ENCODE measurements at places on chromosomes 1 and 21. TPM values are rescaled to one million over a fixed set of nuclear protein-coding genes. Genes with fewer than 3 reads are reported as not detected.

- peak; percentile 94 for DNase-seq
Observed at GRCh38 chr1:212671342-212672031, 28.2 kb downstream of the BATF3 start.

GRCh38 chr1:182789138-182790076 is at the start of gene NPL:
NPL (plus strand) TSS chr1:182789773; CDS start chr1:182794372, 4,599 bp downstream.
- DNase-seq, result peak; percentile 89

DNA sequence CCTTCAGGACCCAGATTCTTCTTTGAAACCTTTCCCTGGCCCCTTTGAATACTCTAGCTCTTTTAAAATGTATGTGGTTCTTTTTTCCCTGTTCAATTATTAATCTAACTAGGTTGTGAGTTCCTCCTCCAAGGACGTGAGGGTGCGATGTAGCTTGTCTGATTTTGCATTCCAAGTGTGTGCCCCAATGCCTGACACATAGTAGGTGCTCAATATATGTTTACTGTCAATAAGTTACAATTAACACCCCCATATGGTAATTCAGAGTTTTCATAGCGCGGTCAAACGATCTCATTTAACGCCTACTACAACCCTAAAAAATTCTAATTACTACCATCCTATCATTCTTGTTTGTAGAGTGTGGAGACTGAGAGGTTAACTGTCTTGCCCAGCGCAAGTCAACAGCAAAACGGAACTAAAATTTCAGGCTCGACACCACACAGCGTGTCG is 482 bp upstream of the MTR start:
- no peak for DNase-seq

OPTC gene
- total RNA-seq, result not detected

SEMA4A gene
- 0.29 TPM for total RNA-seq

GRCh38 chr1:111252786-111253185 is 25.3 kb downstream of the CHI3L2 start:
- no peak for DNase-seq

PLXNA2 gene
- 3.3 TPM for total RNA-seq

PPIAL4G gene
- total RNA-seq, result not detected

DNA sequence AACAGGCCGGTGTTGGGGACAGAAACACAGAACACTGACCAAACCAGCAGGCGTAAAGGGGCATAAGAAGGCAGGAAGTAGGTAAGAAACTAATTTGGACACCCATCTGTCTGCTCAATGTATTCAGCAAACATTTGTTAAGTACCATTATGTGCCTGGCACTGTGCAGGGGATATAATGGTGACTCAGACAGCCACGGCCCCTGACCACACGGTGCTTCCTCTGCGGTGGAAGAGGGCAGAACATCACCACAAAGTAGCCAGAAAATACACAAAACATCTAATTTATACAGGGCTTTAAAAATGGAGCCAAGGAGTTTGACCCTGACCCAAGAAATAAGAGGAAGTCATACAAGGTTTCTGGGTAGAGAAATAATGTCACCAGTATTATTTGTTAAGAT is 12.9 kb downstream of the DNAJC11 start:
- DNase-seq, result peak; percentile 11

S100B gene
- total RNA-seq, result 0.23 TPM

- no peak for DNase-seq
Observed at GRCh38 chr1:210310562-210311153, 18.0 kb upstream of the HHAT start.

GRCh38 chr21:25115021-25115420 is 492.3 kb downstream of the MRPL39 start:
- DNase-seq, result no peak

- no peak for DNase-seq
Observed at GRCh38 chr1:215005656-215006345, 76.7 kb upstream of the KCNK2 start.

SLC5A9 gene
- total RNA-seq, result not detected

GRCh38 chr1:47593013-47593568 is 155.2 kb downstream of the FOXD2 start:
- no peak for DNase-seq

- peak; percentile 69 for DNase-seq
Observed at GRCh38 chr1:240031009-240031408, 60.7 kb upstream of the FMN2 start.

DNA sequence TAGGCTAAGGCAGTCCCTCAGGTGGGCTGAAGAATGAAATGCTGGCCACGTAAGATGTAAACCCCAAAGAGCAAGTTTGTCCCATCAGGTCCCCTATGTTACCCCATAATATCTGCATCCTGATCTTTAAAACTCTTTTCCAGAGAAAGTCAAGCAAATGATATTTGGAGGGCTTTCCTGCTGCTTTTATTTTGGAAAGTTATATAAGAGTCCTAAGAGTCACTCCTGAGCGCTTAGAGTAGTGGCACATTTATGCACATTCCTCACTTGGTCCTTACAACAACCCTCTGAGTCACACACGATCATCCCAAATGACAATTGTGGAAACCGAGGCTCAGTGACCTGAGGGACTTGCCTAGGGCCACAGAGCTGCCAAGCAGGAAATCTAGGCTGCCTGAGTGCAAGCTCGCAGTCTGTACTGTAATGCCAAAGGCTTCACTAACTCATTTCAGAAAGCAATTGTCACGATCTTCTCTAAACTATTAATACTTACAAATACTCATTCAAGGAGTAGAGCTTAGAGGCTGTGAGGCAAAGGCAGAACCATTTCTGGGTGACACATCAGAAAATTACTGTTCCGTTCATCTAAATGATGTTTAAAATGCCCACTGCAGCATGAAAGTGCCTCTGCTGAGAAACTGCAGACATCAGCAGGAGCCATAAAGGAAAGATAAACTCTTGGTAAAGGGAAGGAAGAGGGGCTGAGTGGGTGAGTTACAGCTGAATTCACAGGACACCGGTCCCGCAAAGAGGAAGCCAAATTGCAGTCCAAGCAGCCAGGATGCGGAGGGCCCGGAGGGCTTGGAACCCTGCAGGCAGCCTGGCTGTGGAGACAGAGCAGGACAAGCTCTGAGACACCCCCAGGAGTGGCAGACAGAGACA is 30.8 kb downstream of the CAPZB start:
- no peak for DNase-seq

DNA sequence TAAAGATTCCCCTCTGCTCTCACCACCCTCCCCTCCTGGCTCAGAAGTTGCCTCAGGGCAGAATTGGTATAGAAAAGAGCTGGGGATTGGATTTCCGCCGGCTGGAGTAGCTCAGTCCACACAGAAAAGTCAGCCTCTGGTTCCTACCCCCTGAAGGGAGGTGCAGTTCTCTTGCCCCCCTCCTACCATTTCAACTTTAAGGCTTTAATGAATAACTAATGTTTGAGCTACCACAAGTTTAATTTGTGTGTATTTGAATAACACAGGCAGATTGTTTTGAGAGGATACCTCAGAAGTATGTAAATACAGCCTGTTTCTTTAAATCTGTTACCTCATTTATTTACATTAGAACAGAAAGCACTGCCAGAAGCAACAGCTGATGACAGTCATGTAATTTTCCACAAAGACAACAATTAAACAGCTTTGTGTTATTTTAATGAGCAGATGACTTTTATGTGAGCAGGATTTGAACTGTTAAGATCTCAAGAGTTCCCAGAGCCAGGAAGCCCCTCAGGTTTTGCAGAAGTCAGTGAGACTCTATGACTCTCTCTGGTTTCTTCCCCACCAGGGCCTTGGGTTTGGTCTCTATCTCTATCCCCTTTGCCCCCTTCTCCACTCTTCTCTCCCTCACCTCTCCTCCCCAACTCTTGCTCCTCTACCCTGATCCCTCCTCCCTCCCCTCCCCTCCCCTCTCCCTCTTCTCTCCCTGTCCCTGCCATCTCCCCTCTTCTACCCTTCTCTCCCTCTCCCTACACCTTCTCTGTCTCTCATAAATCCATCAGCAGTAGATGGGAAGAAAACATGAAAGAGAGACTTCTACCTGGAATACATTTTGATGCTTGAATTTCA is 26.3 kb downstream of the DUSP10 start:
- peak; percentile 50 for DNase-seq

SPATA46 gene
- not detected for total RNA-seq

- no peak for DNase-seq
Observed at GRCh38 chr1:119327094-119327449, 41.5 kb upstream of the HAO2 start.

- no peak for DNase-seq
Observed at GRCh38 chr1:186841599-186841998, 12.8 kb downstream of the PLA2G4A start.

- no peak for DNase-seq
Observed at GRCh38 chr1:184494929-184495328, 108.1 kb downstream of the C1orf21 start.

- DNase-seq, result peak; percentile 84
Observed at GRCh38 chr21:43712268-43712942, 6.5 kb upstream of the PDXK start.

GRCh38 chr1:228259368-228259894 is 51.6 kb downstream of the OBSCN start:
- DNase-seq, result no peak

- DNase-seq, result no peak
Observed at GRCh38 chr1:3917761-3918160, 17.7 kb upstream of the C1orf174 start.

PADI2 gene
- 0.89 TPM for total RNA-seq

- DNase-seq, result no peak
Observed at GRCh38 chr1:2544093-2544874, 11.9 kb upstream of the TNFRSF14 start.

DNA sequence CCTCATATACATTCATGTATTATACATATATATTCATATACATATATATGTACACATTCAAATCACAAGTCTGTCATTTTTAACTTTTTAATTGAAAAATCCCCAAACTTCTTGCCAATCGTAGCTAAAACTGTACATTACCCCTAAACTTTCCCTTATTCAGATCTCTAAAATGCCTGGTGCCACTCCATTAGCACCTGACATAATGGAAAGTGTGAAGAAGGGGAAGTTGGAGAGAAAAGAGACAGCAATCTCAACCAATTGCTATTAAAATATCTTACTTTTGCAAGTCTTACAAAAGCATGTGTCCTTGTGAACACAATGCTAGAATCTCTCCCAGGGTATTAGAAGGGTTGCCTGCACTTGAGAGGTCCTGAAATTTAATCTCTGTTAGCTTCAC is 22.7 kb upstream of the PRKACB start:
- DNase-seq, result no peak

DNA sequence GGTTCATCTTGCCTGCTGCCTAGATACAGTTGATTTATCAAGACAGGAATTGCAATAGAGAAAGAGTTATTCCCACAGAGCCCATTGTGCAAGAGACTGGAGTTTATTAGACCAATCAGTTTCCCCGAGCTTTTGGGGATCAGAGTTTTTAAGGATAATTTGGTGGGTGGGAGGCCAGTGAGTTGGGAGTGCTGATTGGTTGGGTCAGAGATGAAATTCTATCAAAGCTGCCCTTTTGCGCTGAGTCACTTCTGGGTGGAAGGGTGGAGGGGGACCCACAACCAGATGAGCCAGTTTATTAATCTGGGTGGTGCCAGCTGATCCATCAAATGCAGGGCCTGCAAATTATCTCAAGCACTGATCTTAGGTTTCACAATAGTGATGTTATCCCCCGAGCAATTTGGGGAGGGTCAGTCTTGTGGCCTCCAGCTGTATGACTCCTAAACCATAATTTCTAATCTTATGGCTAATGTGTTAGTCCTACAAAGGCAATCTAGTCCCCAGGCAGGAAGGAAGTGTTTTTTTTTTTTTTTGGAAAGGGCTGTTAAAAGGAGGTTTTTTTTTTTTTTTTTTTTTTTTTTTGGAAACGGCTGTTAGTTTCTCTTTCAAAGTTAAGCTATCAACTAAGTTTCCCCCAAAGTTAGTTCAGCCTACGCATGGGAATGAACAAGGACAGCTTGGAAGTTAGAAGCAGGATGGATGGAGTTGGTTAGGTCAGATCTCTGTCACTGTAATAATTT is 7.4 kb downstream of the SLC16A4 start:
- DNase-seq, result peak; percentile 23

DNA sequence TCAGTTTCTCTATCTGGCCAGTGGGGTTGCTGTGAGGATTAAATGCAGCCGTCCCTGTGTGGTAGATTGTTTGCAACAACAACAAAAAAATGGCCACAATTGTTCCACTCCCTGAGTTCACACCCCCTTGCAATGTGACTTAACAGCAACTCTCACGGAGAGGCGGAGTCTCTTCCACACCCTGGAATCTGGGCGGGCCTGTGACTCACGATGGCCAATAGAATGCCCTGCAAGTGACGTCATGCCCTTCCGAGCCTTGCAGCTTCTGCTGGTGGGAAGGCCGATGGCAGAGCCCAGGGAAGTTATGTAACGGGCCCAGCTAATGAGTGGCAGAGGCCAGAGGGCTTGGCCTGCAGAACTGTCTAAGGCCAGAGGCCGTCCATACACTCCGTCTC is 87.9 kb downstream of the RIPK4 start:
- peak; percentile 100 for DNase-seq

F5 gene
- not detected for total RNA-seq

PRKAB2 gene
- 15.9 TPM for total RNA-seq

LEFTY2 gene
- total RNA-seq, result not detected

SLC22A15 gene
- 7.0 TPM for total RNA-seq

GUCA2B gene
- total RNA-seq, result not detected

DNA sequence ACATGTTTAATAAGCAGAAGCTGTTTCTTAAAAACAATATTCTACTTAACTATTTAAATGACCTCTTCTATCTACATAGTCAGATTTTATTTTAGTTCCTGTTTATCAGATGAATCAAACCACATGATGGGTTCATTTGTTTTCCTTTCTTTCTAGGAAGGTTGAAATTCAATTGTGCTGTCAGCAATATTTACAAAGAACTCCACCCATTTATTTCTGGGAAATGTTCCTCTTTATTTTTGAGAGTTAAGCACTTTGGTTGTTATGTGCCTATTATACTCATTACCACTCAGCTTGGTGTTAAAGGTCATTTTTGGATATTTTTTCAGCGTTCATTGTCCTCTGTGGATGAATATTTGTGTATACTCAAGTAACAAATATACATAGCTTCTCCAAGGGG is 84.9 kb downstream of the C4BPA start:
- DNase-seq, result no peak

DNA sequence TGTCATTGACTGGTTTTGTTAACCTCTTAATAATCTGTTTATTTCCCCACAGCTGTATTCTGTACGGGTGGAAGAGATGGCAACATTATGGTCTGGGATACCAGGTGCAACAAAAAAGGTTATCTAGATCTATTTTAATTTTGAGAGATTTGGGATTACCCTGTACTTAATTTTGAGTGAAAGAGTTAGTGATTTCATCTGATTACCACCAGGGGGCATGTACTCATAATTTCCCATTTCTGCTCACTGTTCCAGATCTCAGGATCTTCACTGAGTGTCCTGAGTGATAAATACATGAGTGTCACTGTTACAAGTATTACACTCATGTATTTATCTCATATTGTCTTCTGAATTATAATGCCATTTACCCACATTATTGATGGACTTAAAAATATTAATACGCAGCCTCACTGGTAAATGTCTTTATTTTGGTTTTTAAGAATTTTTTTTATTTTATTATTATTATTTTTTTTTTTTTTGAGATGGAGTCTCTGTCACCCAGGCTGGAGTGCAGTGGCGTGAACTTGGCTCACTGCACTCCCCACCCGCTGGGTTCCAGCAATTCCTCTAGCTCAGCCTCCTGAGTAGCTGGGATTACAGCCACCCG is 27.4 kb downstream of the DTL start:
- DNase-seq, result peak; percentile 6

- no peak for DNase-seq
Observed at GRCh38 chr1:204599098-204599497, 82.9 kb downstream of the MDM4 start.

GCLM gene
- total RNA-seq, result 53.4 TPM

GRCh38 chr1:156838972-156839371 is 19.9 kb downstream of the INSRR start:
- no peak for DNase-seq

PDPN gene
- total RNA-seq, result 19.6 TPM
